ENCODE measurements at places on chromosomes 5 and 9.

GRCh38 chr5:134547579-134547978 lies 22.1 kb downstream of the JADE2 start:
- no peak for DNase-seq

GRCh38 chr5:74976651-74977050 lies 75.7 kb downstream of the GCNT4 start:
- DNase-seq, result no peak

DNA sequence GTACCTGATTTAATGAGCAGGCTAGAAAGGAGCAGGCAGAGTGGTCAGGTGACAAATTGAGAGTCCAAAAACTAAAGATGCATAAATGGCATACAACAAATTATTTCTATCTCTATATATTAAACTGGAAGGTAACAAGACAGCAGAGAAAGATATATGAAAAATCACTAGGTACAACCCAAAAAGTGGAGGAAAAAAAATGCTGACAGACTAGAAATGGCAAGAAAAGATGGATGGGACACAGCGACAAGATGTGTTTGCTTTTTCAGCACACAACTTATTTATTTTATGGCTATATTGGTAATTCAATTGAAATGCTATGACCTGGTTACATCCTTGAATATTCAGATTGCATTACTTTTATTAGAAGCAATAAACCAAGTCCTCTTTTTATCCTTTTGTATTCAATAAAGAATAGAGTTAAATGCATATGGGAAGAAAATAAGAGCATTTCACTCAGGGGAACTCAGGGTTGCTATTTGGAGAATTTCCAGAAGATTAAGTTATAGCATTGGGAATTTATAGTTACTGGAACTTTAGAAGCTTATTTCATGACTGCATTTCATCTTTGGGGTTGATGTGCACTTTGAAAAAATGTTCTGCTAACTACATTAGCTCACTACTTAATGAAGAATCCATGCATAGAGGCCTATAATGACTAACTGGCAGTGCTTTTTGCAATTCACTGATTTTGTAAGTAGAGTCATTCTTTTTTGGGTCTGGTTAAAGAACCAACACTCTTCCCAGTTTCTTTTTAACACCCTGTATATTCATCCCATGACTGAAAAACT lies 566.6 kb upstream of the TUSC1 start:
- no peak for DNase-seq

DNA sequence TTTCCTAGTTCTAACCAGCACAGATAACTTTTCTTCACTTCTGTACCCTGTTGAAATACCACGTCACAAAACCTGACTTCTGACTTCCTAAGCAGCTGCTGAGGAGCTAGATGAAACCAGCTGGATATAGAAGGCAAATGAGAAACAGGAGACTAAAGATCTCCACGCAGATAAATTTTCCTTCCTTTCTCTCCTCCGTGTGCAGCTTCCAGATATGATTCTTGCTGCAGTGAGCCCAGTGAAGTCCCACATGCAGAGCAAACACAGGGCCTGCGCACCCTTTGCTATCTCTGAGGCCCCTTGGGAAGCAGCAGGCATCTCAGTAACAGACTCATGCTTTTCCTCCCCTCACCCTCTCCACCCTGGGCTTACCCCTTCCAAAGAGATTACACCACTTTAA lies 1638.3 kb downstream of the MAT2B start:
- no peak for DNase-seq

DNA sequence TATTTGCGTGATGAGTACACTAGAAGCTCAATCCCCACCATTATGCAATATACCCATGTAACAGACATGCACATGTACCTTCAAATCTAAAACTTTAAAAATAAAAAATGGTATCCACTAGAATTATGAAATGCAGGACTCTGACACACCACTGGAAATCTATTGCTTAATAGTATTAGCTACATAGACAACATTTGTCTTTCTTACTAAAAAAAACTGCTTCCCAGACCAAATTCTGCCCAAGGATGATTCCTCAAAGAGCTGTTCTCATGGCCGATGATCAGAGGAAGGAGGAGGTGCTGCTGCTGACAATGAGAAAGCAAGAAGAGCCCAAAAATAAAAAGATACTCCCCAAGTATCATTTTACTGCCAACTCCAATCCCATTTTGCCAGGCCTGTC lies 67.2 kb downstream of the TTC39B start:
- DNase-seq, result no peak

- DNase-seq, result no peak
Measured at GRCh38 chr5:134053314-134053839, 48.6 kb upstream of the VDAC1 start.

DNA sequence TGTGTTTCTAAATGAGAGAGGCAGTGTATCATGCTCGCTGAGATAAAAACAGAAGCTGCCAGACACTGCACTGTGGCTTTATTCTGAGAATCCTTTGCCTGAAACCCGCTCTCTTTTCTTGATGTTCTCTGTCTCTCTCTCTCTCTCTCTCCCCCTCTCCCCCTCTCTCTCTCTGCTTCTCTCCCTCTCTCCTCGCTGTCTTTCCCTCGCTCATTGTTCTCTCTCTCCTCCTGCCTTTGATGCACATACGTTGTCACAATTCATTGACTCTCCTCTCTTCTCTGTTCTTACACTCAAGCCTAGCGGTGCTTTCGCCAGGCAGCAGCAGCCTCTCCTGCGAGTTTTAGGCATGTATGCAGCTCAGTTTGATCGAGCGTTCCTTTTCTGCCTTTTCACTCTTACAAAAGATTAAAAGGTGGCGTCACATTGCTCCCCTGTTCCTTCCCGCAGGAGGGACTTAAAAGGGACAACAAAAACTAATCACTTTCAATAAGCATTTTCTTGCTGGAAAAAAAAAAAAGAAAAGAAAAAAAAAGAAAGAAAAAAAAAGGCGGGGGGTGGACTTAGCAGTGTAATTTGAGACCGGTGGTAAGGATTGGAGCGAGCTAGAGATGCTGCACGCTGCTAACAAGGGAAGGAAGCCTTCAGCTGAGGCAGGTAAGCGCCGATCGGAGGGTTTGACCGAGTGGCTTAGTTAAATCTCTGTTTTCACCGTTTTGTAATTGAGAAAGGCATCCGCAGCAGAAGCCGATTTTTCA lies 717.9 kb upstream of the WWC1 start:
- DNase-seq, result no peak

DNA sequence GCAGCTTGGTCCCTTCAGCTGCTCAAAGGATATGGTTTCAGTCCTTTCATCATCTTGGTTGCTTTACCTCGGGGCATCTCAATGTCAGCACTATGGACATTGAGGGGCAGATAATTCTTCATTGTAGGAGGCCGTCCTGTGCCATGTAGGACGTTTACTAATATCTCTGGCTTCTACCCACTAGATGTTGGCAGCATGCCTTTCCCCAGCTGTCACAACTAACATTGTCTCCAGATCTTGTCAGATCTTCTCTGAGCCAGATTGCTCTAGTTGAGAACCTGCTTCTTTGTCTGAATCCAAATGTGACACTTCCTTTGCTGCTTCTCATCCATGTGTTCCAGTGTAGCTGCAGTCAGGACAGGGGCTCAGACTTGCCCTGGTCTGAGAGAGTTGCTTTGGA lies 10.3 kb downstream of the PTPA start:
- no peak for DNase-seq

- no peak for DNase-seq
Measured at GRCh38 chr9:12935714-12936113, 160.9 kb downstream of the LURAP1L start.

GRCh38 chr9:135692410-135692809 lies 6.9 kb downstream of the SOHLH1 start:
- no peak for DNase-seq

GRCh38 chr5:127425037-127425436 lies 92.4 kb upstream of the PRRC1 start:
- DNase-seq, result no peak

- no peak for DNase-seq
Measured at GRCh38 chr5:83281176-83281575, 190.4 kb upstream of the VCAN start.

- no peak for DNase-seq
Measured at GRCh38 chr5:5341531-5342292, 80.8 kb upstream of the ICE1 start.

DNA sequence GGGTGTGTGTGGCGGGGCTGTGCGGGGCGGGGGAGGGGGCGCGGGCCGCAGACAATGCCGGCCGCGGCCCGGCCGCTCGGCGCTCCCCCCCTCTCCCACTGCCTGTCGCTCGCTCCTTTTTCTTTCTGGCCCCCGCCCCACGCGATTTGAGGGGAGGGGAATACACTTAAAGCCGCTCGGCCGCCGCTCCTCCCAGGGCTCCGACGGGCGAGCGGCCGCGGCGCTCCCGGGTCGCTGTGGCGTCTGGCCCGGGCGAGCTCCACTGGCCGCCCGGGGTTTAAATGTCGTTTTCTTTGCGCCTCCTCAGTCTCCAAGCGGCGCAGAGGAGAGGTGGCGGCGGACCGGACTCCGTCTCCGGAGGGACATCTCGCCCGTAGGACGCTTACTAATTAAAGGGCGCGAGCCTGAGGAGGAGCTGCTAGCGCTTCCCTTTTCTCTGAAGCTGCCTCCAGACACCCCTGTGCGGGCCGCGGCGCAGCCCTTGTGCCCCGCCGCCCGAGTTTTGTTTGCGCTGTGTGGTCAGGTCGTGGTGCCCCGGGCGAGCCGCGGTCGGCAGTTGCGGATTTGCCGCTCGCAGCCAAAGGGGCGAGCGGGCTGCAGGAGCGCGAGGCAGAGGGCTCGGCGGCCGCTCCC lies 1.4 kb downstream of the ZSWIM6 start:
- DNase-seq, result peak; percentile 14

DNA sequence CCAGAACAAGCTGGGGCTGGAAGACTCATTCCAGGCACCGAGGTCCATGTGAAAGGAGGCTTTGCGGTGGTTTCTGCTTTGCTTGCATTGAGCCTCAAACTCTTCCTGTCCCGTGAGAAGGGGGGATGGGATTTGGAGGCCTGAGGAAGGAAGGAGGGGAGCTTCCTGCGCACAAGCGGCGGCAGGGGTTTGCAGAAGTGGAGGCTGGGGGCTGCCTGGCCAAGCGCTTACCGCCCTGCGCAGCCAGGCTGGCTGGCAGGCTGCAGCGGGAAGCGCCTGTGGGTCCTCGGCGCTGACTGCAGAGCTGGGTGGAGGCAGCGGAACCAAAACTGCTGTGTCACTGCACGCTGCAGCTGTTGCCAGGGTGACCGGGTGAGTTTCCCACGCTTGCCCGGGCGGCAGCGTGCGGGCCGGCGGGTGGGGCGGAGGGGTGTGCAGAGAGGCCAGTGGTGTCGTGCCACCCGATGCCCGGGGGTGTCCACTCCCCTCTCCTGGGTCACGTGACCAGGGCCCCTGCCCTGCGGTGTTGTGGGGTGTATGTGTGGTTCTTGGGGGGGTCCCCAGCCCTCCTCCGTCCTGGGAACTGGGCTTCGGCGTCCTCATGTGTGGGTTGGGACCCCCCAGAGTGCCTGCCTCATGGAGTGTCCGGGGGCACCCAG lies 81.0 kb downstream of the RXRA start:
- peak; percentile 69 for DNase-seq

- no peak for DNase-seq
Measured at GRCh38 chr5:38715696-38716095, 130.1 kb upstream of the OSMR start.

GRCh38 chr9:77710965-77711648 lies 63.0 kb upstream of the GNA14 start:
- no peak for DNase-seq

DNA sequence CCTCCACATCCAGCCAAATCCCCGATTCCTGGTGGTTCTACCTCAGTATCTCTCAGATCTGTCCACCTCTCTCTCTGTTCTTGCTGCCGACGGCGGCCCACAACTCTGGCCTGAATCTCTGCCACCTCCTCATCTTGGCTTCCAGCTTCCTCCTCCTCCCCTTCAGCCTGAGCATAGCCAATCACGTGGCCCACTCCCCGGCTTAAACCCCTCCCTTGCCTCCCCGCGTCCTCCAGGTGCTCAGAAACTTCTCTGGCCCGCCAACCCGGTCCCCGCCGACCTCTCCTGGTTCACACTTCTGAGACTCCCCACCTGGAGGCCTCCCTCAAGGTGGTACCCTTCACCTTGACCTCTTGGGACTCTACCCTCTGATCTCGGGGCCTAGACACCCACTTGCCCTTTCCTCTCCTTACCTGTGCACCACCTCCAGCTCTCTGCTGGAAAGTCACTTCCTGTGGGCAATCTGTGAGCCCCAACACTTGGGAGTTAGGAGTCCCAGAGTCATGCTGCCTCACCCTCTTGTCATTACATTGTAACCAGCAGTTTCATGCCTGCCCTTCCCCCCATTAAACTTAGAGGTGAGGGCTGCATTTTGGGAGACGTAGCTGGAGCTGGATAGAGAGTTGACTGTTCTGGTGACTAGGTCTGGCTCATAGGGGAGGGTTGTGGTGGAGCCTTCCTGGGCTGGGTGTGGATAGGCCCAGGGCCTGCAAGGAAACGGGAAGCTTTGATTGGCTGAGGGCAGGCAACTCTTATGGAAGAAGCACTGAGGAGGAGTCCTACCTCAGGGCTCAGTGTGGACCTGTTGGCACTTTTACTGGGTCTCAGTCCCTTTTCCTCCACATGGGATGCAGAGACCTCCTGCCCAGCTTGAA lies 4.5 kb upstream of the SET start:
- peak; percentile 65 for DNase-seq

DNA sequence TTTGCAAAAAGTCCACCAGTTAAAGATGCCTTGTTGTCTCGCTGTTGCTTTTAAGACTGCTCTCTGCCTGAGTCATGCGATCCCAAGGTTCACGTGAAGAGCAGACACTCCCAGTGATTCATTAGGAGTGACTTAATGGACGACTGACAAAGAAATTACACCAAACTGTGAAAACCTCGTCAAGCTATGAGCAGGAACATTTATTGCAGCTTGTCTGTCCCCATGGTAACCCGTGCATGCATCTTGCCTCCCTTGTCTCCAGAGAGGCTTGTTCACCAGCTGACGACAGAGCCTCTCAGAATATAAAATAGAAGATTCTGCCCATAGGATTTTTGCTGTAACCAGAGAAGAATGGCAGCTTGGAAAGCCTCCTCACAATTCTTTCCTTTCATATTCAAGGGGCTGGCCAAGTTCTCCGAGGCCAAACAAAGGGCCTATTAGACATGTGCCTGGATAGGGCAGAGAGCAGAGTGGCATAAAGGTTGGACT lies 352.7 kb downstream of the SPOCK1 start:
- no peak for DNase-seq

Data from activated CD4-positive, alpha-beta T cell treated with anti-CD3 and anti-CD28 coated beads, Interleukin-2, amount 50 U/mL, for 1 hour (primary cell).